ENCODE measurements at places on chromosomes 2 and 18.

GRCh38 chr2:166179201-166179600 lies 51.4 kb upstream of the SCN1A start:
- peak; percentile 44 for DNase-seq

DNA sequence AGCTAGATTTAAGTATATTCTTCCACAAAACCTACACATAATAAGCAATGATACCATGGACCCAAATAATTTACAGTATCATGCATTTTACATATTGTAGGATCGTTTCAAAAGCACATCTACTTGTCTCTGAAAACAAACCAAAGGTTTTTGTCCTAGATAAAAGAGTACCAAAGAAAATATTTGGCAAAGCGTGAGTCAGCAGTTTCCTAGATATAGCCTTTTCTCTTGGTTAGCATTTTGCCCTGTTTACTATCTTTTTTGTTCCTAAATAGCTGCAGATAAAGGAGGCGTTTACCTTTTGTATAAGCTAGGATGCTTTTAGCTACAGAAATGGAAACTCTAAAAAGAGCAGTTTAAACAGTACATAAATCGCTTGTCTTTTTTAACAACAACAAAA lies 305.8 kb upstream of the GULP1 start:
- DNase-seq, result no peak

GRCh38 chr18:51350081-51350480 lies 152.6 kb upstream of the MEX3C start:
- DNase-seq, result no peak

DNA sequence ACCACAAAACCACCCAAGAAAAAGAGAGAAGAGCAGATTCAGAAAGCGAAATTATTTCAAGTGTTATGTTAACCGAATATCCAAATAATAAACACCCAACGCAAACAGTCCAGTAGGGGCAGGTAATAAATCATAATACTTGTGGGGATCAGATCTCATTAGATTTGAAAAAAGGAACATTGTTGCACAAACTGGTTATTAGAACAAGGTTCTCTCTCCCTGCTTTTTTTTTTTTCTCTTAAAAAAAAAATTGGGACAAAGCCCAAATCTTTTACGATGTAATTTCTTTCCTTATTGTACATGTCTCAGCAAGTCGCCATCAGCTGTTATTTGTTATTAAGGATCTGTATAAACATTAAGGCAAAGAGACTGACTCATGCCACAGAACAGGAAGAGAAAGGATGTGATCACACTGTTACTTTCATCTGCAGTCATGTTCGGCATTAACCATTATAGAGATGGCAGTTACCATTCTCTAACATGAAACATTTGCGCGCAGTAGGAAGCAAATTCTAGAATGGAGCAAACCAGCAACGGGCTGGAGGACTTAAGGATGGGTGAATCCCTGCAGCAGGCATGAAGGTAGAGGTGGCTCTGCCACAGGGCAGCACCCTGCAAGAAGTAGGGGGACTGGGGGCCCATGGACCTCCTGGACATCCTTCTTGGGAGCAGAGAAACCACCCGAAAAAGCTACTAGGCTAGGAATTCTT lies 42.0 kb downstream of the EPHA4 start:
- peak; percentile 86 for DNase-seq

- DNase-seq, result peak; percentile 61
Observed at GRCh38 chr2:205930209-205930608, 155.8 kb downstream of the INO80D start.

- DNase-seq, result no peak
Observed at GRCh38 chr2:235660484-235661082, 166.7 kb downstream of the AGAP1 start.

GRCh38 chr2:240888130-240888889 lies 7.6 kb downstream of the MAB21L4 start:
- no peak for DNase-seq

DNA sequence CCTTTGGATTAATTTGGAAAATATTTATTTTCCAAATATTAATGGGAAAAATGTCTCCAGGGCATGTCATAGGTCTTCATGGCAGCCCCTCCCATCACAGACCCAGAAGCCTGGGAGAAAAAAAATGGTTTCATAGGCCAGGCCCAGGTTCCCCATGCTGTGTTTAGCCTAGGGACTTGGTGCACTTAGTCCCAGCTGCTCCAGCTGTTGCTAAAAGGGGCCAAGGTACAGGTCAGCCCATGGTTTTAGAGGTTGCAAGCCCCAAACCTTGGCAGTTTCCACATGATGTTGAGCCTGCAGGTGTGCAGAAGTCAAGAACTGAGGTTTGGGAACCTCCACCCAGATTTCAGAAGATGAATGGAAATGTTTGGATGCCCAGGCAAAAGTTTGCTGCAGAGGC lies 309.6 kb downstream of the SOCS6 start:
- no peak for DNase-seq

DNA sequence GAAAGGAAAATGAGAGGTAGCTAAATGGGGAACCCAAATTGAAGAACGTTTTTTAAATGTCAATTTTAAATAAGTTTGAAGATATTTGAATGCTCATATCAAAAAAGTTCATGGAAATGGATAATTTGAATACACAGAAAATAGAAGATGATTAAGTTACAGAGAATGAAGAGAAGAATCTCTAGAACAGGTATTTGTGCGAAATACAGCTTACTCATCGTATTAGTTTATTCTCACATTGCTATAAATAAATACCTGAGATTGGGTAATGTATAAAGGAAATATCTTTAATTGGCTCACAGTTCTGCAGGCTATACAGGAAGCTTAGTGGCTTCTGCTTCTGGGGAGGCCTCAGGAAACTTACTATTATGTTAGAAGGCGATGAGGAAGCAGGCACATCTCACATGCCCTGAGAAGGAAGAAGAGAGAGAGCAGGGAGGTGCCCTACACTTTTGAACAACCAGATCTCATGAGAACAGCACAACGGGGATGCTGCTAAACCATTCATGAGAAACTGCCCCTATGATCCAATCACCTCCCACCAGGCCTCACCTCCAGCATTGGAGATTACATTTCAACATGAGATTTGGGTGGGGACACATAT lies 89.7 kb upstream of the DTNA start:
- DNase-seq, result no peak

DNA sequence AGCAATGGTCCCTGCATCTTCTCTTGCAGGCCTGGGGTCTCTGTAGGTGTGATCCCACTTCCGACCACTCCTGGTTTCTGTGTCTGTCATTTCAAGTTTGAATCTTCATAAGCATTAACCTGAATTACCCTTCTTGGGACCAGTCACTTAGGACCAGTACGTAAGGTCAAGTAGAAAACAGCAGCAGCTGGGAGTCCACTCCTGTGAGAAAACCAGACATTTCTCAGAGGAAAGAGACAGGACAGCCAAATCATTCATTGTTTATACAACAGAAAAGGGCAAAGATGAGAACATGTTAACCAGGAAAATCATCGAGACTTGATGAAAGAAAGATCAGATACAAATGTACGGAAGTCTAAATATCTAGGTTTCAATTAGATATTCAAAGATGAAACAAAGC lies 163.0 kb downstream of the MREG start:
- DNase-seq, result no peak

GRCh38 chr2:43708178-43708577 lies 31.9 kb upstream of the C1GALT1C1L start:
- DNase-seq, result no peak

- no peak for DNase-seq
Observed at GRCh38 chr2:200089040-200089755, 133.8 kb downstream of the MAIP1 start.

- DNase-seq, result no peak
Observed at GRCh38 chr2:86441392-86441881, 266 bp downstream of the KDM3A start.

- no peak for DNase-seq
Observed at GRCh38 chr2:85410584-85411404, 628 bp upstream of the CAPG start.

GRCh38 chr18:14015416-14015815 lies 100.1 kb upstream of the MC2R start:
- no peak for DNase-seq

DNA sequence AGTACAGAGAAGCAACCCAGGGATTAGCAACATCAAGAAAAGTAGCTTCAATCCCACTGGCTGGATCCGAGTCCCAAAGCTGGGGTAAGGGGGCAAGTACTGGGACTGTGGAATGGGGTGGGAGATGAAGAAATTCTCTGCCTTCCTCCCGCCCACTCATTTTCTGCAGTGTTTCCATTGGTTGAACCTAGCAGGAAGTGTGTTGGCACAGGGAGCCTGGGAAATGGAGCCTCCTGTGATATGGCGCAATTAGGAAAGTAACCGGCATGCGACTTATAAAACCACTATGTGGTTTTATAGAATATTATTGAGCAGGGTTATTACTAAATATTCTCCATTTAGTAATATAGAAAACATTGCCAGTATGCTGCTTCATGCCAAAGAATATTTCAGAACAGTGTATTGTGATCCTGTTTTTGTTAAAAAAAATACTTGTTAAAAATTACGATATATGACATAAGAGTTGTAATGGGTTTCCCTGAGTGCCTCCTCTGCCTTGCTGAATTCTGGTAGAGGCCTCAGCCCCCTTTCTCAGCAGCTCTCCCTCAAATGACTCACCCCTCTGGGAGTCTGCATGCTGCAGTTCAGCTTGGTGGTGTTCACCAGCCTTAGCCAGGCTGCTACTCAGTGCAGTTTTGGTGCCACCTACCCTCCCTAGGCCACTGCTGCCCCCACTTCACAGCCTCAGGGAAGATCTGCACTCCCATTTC lies 60.5 kb downstream of the HK2 start:
- peak; percentile 63 for DNase-seq

DNA sequence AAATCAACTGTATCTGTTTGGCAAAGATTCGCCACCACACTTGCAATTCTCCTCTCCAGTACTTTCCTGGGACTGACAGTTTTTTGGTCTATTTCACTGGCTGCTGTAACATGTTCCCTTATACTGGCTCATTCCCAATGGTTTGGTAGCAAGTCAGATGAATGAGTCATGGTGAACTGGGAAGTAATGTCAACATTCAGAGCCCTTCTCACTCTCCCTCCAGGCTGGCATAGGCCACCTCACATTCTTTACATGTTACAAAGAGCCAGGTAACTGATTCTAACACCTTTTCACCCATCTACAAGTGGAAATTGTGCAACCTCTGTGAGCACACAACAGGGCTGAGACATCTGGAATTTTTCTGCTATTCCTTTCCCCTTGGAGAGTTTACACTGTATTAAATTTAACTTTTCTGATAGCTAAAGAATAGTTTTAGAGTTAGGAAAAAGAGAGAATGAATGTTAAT lies 111.3 kb upstream of the TLK1 start:
- DNase-seq, result peak; percentile 85

- no peak for DNase-seq
Observed at GRCh38 chr2:43106559-43107527, 119.6 kb downstream of the ZFP36L2 start.

DNA sequence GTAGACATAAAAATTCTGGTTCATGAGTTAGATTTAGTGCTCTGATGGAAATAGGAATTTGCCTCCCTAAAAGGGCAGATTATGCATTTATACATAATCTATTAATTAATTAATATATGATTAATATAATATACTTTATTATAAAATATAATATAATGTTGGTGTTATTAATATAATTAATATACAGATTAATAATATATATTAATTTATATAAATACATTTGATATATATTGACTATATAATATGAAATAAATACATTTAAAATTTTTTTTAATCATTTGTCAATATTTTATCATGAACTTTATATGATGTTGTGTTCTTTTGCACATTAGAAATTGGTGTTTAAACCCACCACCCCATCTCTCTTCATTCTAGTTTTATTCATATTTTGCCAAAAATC lies 652.1 kb upstream of the ZNF804A start:
- DNase-seq, result no peak

DNA sequence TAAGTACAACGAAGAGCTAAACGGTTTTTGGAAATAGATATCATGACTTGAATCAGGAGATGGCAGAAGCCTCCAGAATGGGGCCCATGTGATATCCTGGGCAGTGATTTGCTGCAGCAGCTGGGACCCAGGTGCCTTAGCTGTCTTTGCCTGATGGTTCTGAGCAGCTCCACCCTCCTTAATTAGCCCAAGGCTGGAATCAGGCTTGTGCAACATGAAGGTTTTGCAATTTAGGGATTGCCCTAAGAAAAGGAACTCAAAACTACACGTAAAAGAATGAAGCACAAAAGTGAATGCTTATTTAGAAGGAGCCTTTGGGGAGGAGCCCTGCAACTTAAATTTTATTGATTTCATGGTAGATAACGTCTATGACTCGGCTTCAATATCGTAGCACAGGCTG lies 17.3 kb upstream of the CNDP2 start:
- no peak for DNase-seq

- no peak for DNase-seq
Observed at GRCh38 chr18:69628774-69629359, 228.2 kb downstream of the DOK6 start.

- no peak for DNase-seq
Observed at GRCh38 chr2:112891385-112891831, 19.6 kb upstream of the IL37 start.

GRCh38 chr2:9187620-9188214 lies 18.9 kb upstream of the ASAP2 start:
- DNase-seq, result no peak

- no peak for DNase-seq
Observed at GRCh38 chr2:200649724-200650123, 63.9 kb downstream of the AOX1 start.

GRCh38 chr2:168907940-168908662 lies 7.0 kb downstream of the G6PC2 start:
- no peak for DNase-seq

GRCh38 chr2:172270278-172271079 lies 156.9 kb upstream of the ITGA6 start:
- no peak for DNase-seq

- DNase-seq, result peak; percentile 85
Observed at GRCh38 chr2:102141970-102142828, at the start of gene IL1R1. Gene IL1R1, plus strand, starts transcription at chr2:102142746. Its CDS starts 14,979 bp downstream, at chr2:102157725.

GRCh38 chr2:107036293-107036692 lies 150.3 kb upstream of the ST6GAL2 start:
- no peak for DNase-seq

DNA sequence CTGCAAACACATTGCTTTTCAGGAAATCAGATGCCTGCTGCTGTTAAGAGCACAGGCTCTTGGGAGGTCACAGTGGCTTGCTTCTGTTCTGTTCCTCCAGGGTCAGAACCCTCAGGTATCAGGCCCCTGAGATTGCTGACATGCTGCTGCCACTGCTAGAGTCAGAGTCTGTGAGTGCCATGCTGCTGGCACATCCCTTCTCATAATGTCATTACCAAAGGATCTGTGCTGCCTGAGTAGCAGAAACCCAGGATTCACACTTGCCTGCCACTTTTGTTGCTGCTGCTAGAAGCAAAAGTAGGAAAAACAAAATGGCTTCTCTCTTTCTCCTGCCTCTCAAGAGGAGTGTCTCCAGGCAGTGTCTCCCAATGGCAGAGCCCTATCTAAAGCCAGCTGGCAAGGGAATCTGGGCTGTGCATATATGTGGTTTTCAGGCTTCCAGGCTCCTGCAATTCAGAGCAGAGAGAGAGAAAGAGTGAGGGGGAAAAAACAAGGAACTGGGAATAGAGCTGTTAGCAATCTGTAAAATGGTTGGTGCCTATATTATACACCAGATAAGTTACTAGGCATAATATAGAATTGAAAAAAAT lies 180.3 kb downstream of the MYCN start:
- DNase-seq, result no peak

- DNase-seq, result no peak
Observed at GRCh38 chr2:127089478-127090235, 17.3 kb downstream of the BIN1 start.

- no peak for DNase-seq
Observed at GRCh38 chr2:142724713-142725349, 152.6 kb upstream of the KYNU start.

- no peak for DNase-seq
Observed at GRCh38 chr2:123696021-123696420, 329.1 kb upstream of the CNTNAP5 start.

- DNase-seq, result peak; percentile 45
Observed at GRCh38 chr2:130336877-130337734, 5.6 kb upstream of the IMP4 start.

- DNase-seq, result peak; percentile 13
Observed at GRCh38 chr2:141496810-141497209, 634.0 kb downstream of the LRP1B start.

Data from HCEC 1CT (cell line).